ENCODE measurements at places on chromosomes 4 and X.
A peak's percentile ranks its signal among the peaks of the same experiment; 100 is the strongest.

DNA sequence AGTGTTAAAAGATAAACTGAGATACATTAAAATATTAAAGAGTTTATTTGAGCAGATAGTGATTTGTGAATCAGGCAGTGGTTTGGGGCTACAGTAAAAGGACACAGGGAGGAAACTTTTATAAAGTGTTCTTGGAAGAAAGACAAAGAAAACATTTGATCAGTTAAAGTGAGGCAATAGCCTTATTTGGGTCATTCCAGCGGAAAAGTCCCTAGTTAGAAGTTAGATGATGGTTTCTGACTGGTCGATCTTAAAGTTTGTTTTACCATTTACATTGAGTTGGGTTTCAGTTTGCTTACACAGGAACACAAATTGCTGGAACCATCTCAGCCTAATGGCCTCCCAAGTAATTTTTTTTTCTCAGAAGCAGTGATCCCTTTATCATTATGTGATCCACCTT lies 69.7 kb downstream of the PPP1R2C start:
- no peak for DNase-seq

GRCh38 chr4:158322109-158322508 lies 111.8 kb downstream of the TMEM144 start:
- no peak for DNase-seq

GRCh38 chr4:158162631-158163030 lies 10.2 kb downstream of the GASK1B start:
- no peak for DNase-seq

DNA sequence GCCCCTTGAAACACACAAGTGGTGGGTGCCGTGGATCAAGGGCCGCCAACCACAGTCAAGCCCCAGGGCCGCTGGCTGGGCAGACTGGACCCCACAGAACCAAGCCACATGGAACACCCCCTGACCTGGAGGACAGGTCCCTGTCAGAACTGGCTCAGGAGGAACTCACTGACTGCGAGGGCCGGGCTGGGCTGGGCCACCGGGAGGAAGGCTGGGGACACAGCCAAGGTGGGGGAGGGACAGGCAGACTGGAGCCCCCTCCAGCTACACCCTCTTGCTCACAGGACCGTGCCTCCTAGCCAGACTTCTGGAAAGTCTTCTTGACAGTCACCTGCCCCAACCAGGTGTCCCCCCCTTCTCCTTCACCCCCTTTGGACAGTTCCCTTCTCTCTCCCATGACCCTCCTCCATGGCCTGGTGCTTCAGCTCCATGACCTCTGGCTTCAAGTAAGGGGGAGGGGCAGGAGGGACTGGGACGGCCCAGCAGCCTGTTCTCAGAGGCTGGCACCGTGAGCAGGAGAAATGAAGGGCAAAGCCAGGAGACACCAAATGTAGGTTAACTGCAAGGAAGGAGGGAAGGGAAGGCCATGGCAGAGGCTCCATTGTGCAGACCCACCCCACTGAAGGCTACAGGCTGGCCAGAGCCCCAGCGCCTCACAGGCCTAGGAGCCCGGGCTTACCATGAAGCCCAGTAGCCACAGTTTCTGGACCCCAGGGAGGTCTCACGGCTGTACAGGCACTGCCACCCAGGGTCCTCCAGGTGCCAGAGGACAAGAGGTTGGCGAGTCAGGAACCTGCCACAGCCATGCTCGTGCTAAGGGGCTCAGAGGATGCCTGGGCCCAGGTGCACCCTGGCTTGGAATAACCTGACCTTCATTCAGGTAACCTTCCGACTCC lies 22.6 kb upstream of the DUSP9 start:
- DNase-seq = no peak

DNA sequence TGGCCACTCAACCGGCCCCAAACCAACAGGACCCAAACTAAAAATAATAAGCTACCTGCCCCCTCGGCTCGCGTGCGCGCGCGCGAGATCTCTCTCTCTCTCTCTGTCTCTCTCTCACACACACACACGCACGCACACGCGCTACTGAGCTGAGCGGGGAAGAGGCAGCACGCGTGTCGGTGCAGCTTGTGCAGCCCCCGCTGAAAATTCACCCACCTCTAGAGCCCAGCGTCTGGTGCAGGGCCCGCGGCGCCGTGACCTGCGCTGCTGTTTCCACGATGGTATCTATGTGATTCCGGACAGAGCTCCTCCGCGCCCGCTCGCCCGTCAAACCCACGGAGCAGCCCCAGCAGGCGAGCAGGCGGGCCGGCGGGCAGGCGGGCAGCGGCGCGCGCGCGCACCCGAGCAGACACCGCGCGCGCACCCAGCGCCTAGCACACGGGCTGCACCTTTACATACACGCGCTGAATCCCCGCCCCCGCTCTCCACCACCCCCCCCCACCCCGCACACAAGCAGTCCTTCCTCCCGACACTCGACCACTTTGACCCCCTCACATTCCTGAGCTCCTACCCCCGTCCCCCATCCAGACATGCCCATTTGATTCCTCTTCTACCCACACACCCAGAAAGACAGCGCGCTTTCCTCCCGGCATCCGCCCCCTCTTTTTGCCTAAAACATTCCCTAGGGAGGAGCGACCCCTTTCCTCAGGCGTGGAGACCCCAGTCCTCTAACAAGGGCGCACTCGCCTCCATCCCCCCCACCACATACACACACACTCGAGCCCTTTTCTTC lies 1.0 kb downstream of the SLITRK4 start:
- DNase-seq = no peak

GRCh38 chrX:119745283-119745848 lies 13.0 kb upstream of the SOWAHD start:
- no peak for DNase-seq

DNA sequence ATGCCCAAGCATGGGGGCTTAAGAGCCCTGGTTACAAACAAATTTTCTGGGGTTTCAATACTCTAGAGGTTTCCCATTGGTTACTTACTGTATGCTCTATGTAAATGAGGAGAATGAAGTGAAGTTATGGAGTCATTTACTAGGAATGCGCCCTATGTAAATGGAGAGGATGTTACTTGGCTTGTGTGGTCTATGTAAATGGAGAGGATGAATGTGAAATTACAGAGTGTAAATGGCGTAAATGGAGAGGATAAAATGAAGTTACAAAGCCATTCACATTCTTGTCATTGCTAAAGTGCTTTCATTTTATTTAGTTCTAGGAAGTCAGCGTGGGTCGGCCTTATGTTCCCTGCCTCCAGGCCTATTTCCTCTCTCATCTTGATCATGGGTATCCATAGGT lies 810.5 kb upstream of the ADGRL3 start:
- no peak for DNase-seq

- DNase-seq = no peak
These were observed 145.0 kb downstream of the SOWAHB start for GRCh38 chr4:76752861-76753501.

- no peak for DNase-seq
These were observed 144.3 kb downstream of the MOSPD2 start for GRCh38 chrX:15017491-15017890.

- no peak for DNase-seq
These were observed 21.1 kb upstream of the PAPSS1 start for GRCh38 chr4:107740950-107741701.

- peak; percentile 8 for DNase-seq
These were observed 1.3 kb upstream of the ZNF141 start for GRCh38 chr4:336099-336892.

DNA sequence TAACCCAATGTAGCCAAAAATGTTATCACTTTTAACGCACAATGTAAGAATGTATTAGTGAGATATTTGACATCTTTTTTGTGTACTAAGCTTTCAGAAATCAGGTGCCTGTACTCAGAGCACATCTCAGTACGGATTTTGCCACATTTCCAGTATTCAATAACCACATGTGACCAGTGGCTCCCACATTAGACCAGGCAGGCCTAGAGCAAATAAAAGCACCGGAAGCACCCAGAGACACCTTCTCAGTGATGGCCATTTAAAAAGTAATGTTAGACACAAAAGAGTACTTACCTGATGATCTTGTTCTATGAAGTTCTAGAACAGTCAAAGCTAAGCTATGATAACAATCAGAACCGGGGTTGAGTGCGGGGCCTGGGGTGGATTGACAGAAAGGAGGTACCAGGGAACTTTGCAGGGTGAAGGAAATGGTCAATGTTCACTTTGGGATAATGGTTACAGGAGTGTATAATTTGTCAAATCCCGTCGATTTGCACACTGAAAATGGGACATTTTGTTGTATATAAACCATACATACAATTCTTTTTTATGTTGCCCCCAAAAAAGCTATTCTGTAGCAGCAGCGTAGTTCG lies 1.2 kb downstream of the CTPS2 start:
- no peak for DNase-seq

- peak; percentile 17 for DNase-seq
These were observed 14.9 kb upstream of the PORCN start for GRCh38 chrX:48493890-48494364.

DNA sequence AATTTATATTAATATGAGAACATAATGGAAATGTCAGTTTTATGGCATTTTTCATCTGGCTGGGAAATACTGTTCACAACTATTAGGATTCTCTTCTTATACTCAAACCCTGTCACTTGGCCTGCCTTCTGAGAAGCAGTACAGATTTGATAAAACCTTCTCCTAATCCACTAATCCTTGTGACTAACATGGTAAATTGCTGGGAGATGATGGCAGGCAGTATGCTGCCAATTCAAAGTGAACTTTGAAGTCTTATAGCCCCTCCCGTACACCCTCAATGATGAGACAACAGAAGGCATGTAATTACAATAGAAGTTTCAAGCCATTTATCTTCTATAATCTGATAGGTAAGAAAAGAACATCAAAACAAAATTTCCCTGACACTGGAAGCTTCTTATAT lies 36.9 kb downstream of the PAQR3 start:
- DNase-seq = no peak

- no peak for DNase-seq
These were observed 78.7 kb downstream of the ANAPC10 start for GRCh38 chr4:145019346-145019745.

DNA sequence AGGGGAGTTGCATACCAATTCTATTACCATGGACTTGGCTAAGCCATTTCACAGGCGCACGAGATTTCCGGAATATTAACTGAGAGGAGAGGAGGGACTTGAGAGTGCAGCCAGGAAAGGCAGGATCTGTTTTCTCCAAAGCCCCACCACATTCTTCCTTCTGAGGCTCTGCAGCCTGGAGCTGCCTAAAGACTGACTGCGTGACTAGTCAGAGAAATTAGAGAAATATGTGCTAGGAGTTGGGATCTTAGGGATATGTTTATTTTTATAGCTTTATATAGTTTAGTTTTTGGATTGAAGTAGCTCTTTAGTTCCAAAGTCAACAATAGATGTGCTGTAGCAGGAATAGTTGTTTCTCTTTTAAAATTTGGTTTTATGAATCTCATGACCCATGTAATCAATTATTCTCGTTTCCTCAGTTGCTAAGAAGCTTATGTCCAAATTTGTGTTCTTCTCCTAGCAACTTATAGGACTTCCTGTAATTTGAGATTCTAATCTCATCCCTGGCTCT lies 300.1 kb upstream of the DDX53 start:
- no peak for DNase-seq

DNA sequence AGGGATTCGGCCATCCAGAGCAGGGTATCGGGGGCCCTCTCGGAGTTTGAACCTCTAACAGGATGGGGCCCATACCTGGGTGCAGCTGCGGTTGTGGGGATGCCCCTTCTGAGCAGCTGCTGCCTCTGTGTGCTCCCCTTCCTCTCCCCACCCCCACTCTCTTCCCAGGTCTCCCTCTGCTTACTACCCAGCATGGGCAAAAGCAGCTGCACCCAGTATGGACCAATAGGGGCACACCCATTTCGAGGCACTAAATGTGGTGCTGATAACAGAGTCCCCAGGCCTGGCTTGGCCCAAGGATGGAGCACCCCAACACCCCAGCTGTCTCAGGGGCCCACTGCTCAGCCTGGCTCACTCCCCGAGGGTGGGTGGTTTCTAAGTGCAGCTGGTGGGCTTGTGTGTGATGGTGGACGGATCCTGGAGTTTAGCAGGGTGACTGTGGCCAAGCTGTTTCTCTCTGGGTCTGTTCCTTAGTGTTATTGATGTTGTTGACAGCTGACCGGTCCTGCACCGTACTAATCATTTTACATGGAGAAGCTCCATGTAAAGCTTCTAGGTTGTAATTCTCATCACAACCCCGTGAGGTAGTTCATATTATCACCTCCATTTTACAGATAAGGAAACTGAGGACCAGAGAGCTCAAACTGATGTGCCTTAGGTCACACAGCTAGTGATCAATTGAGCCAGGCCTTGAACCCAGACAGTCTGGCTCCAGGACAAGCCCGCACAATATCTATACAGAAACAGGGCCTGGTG lies 13.1 kb upstream of the KIAA0232 start:
- DNase-seq = peak; percentile 36

GRCh38 chr4:145861336-145862318 lies 77.0 kb downstream of the ZNF827 start:
- DNase-seq = no peak

Measured in stimulated activated naive CD8-positive, alpha-beta T cell treated with anti-CD3 and anti-CD28 coated beads, Interleukin-15, Interleukin-2, amounts not matched to agents 100 U/mL and 50 U/mL, for 24 hours (primary cell).